Articular chondrocyte of knee joint (primary cell): ENCODE measurements at places on chromosomes 16 and 17. TPM values are rescaled to one million over a fixed set of nuclear protein-coding genes. Genes with fewer than 3 reads are reported as not detected.

NAGS gene
- total RNA-seq, result 0.43 and 0.65 TPM in 2 replicates

PPY gene
- total RNA-seq, result not detected in 2 replicates

WFDC1 gene
- 0.43 and 0.52 TPM in 2 replicates for total RNA-seq

SP2 gene
- 2.2 and 2.6 TPM in 2 replicates for total RNA-seq

STH gene
- total RNA-seq, result not detected in 2 replicates
